ENCODE measurements at places on chromosomes 3 and 15.

- DNase-seq, result no peak
Measured at GRCh38 chr3:64291345-64291744, 66.1 kb upstream of the PRICKLE2 start.

- DNase-seq, result no peak
Measured at GRCh38 chr3:97974996-97975395, 2.8 kb upstream of the RIOX2 start.

DNA sequence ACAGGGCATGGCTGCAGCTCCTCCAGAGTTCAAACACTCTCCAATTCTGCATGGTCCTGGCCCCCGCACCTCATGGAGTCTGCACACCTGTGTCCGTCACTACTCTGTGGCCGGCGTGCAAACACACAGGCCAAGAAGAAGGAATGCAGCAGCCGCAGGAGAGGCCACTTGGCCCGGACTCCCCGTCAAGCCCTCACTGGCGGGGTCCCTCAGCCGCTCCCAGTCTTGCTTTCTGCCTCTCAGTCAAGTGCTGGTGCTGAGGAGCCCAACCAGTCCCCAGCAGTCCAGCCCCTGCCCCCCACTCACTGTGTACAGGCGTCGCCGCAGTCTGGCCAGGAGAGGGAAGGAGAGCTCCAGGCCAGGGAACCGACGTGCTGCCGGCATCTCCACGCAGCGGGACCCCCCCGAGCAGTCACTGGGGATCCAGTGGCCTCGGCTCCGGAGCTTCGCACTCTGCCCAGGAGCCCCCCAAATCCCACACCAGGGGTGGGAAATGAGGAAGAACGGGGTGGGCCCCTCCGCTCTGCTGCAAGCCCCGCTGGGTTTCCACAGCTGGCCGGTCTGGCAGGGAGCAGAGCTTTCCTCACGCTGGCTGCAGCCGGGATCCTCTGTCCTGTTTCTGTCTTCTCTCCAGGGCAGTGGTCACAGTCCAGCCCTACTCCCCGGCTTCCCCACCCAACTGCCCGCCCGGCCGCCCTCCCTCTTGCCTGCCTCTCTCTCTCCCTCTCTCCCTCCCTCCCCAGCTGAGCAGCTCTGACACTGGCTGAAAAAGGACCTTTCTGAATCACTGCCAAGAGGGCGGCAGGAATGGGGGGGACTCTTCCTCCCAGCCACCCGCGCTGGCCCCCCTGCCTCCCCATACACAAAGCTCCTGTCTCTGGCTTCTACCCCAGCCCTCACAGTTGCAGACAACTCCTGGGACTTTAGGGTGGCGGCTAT, 16.0 kb downstream of the TNK2 start:
- DNase-seq, result no peak

DNA sequence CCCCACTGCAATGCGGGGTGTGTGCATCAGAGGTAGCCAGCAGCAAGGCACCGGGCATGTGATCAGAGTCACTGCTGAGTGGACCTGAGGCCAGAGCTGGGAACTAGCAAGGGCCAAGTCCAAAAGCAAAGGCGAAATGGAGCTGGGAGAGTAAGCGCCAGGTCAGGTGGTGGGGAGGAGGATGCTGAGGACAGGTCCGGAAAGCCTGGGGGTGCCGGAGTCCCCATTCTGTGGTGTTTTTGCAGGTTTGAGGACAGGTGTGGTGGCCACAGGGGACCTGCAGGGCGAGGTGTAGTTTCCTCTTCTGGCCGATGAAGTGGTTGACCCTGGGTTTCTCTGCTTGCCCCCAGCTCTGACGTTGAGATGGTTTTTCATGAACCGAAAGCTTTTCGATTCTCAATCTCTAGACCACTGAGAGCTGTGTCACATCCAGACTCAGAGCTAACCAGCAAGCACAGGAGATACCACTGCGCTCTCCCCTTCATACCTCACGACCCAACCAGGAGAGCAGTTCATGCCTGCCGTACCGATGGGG, 35.0 kb upstream of the HES1 start:
- peak; percentile 68 for DNase-seq

GRCh38 chr3:152608696-152609594, 226.0 kb upstream of the P2RY1 start:
- no peak for DNase-seq

GRCh38 chr15:94743668-94744067, 512.3 kb downstream of the MCTP2 start:
- no peak for DNase-seq

GRCh38 chr3:140147965-140148490, 213.0 kb downstream of the CLSTN2 start:
- no peak for DNase-seq

GRCh38 chr3:18151199-18151598, 273.9 kb downstream of the SATB1 start:
- no peak for DNase-seq

GRCh38 chr3:188712248-188712924, 459.4 kb upstream of the TPRG1 start:
- DNase-seq, result no peak

- no peak for DNase-seq
Measured at GRCh38 chr3:54792584-54792983, 135.3 kb downstream of the LRTM1 start.

DNA sequence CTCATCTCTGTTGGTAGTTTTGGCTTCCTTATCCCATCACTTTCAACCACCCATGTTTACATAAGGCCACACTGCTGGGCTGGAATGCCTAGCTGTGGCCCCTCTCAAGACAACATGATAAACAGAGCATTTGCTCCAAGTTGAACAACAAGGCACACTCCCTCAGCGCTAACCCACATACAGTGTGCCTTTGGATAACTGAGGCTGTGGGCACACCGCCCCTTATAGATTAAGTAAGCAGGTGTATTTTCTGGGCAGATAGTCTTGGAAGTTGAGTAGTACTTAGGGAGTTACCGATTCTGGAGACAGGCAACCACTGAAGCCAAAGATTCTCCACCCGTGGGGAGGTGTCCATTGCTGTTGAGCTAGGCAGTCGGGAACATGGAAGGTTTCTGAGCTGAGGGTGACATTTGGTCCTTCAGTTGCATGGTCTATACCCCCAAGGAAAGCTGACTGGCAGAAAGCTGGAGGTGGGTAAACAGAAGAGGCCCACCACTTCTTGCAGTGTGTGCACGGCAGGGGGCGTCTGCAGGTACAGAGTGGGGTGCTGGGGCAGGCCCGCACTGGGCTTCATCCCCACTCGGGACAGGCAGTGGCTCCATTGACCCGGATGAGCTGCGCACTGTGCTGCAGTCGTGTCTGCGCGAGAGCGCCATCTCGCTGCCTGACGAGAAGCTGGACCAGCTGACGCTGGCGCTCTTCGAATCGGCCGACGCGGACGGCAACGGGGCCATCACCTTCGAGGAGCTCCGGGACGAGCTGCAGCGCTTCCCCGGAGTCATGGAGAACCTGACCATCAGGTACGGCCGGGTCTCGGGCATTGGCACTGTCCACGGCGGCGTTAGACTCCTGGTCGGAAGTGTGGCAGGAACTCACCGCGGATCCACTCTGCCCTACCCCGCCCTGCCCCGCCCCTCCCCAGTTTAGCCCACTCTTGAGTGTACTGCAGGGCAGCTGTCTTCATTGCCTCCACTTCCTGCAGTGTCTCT, 16.8 kb downstream of the NOX5 start:
- DNase-seq, result peak; percentile 10

GRCh38 chr15:74196175-74196574, 6.4 kb downstream of the STRA6 start:
- DNase-seq, result no peak

DNA sequence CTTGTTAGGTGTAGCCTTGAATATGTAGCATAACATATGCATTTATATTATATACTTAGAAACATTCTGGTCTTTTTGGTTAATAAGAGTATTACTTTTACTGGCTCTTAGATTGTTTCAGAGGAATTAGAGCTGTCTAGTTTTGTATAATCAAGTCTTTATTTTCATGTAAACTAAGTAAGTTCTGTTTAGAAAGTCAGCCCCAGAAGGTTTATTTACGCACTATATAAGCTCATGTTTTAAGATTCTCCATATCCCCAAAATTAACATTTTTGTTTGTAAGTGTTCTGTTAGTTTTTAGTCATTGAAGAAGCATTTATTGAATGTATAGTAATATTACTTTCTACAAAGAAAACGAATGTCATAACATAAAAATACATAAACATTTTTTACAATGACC, 158.1 kb downstream of the HCN4 start:
- DNase-seq, result no peak

DNA sequence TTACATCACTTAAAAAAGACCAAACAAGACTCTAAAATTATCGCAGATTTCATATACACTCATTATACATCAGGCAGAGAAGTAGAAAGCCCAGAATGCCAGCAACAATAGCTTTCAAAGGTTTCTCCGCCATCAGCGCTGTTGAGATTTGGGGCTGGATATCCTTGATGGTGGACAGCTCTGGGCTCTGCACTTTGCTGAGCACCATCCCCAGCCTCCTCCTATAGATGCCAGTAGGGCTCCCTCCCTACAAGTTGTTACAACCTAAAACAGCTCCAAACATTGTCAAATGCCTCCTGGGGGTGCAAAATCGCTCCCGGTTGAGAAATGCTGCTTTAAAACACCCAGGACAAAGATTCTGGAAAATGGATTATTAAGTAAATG, 73.5 kb downstream of the ATP10A start:
- no peak for DNase-seq

- DNase-seq, result no peak
Measured at GRCh38 chr15:57651445-57651844, 55.1 kb upstream of the POLR2M start.

DNA sequence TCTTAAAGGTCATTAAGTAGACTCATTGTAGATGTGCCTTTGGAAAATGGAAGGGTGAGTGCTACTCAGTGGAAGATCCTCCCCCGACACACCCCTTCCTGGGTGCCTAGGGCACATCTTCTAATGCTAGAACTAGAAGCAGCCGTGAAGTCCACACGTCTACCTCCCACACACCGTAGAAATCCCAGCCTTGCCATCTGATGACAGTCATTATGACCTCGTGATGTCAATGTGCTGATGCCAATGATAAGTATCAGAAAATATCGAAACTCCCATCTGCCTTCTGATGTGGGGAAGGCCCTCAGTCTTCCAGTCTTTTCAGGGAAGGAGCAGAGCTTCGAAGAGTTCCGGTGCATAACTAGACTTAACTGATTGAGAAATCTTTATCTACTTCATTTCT, 282.1 kb upstream of the ROPN1 start:
- DNase-seq, result no peak

- DNase-seq, result no peak
Measured at GRCh38 chr3:65720989-65721737, 317.6 kb downstream of the MAGI1 start.

GRCh38 chr15:79442911-79443310, 10.8 kb downstream of the MINAR1 start:
- DNase-seq, result no peak

DNA sequence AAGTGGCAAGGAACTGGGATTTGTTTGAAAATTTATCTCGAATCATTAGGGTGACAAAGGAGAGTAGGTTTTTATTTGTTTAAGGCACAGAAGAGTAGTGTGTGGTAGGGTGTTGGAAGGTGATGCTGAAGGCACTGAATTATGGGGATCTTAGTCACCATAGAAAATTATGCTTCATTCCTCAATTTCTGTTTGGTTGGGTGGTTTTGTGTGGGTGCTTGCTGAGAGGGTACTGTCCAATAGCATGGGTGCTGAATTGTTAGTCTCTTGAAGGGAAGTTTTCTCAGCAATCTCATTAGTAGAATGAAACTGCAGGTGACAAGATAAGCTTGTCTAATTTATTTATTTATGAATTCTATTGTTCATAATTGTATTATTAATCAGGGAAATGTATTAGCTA, 610.9 kb downstream of the AGBL1 start:
- no peak for DNase-seq

DNA sequence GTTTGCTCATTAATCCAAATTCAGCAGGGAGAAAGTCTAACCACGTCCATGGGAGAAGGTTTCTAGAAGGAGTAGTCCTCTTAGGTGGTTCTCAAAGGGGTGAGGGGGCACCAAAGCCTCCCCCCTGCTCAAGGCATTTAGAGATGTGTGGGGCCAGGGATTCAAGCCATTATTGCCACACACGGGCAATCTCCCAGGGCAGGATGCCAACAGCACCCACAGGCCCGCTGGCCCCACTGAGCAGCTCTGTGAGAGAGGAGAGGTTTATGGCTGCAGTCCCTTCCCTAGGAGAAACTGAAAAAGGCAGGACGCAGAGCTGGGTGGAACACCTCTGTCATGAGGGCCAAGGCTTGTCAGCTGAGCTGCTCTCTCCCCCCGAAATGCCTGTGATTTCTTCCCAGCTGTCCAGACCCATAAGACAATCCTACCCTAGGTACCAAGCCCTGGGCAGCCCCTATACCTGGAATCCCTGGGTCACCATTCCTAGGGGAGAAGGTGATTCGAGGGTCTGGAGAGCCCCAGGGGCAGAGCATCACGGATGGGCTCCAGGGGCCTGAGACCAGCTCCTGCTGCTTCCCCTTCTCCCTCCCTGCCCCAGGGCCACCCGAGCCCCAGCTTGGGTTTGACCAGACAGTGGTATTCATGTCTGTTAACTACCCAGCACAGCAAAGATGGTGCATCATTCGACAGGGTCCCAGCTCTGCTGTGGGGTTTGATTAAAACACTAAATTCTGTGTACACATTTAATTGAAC, 39.0 kb downstream of the WHAMM start:
- no peak for DNase-seq

DNA sequence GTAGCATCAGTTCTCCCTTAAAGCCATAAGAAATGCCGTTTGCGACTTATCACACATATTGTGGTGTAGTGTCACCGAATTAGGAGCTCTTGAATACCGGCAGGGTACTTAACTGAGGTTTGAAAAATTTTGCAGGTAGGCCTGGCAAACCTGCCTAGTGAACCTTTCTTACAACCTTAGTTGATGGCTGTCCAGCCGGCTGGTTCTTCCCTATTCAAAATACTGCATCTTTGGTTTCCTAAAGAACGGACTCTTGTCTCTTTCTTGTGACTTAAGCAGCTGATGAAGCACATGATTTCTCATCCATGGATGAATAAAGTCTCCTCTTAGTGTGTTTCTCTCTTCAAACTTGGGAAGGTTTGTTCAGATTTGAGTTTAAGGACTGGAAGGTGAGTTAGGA, 1.5 kb downstream of the RAB7A start:
- no peak for DNase-seq

- DNase-seq, result no peak
Measured at GRCh38 chr3:141346418-141346817, 21.9 kb upstream of the ZBTB38 start.

DNA sequence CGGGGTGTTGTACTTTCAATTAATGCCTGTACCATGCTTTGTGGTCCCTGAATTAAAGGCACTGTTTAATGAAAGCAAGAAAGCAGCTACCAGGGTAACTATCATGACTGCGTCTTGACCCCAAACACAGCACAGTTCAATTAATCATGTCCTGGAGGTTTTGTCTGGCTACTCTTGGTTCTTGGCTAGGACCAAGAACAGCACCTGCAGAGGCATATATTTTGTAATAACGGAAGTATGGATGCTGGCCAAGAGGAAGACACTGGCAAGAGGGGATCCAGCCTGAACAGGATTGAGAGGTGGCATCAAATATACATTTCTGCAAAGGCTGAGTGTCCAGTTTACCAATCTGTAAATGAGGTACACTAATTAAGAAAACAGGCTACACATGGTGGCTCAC, 119.9 kb downstream of the FOXP1 start:
- DNase-seq, result no peak

DNA sequence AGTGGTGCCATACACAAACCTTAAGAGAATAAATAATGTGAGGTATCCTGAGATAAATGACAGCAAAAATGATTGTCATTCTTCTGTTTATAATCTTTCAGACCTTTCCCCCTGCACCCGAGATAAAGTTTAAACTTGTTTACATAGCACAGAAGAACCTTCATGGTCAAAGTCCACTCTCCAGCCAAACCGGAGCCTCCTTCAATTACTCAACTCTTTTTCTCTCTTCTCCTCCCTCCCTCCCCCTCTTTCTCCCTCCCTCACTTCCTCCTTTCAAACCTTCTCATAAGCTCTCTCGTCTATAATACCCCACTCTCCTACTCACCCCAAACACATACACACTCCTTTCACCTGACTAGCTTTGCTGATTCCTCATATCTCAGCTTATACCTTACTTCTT, 198.9 kb downstream of the EFHB start:
- DNase-seq, result no peak

Data from stimulated activated naive B cell treated with anti-CD40 and anti-IgM and Interleukin-4, amounts not matched to agents 10 μg/mL and 1 μg/mL and 100 μg/mL, for 72 hours (primary cell).